IMR-90 (cell line): ENCODE measurements at places on chromosomes 5 and 9. TPM values are rescaled to one million over a fixed set of nuclear protein-coding genes. Genes with fewer than 3 reads are reported as not detected.
A peak's percentile ranks its signal among the peaks of the same experiment; 100 is the strongest.

DNA sequence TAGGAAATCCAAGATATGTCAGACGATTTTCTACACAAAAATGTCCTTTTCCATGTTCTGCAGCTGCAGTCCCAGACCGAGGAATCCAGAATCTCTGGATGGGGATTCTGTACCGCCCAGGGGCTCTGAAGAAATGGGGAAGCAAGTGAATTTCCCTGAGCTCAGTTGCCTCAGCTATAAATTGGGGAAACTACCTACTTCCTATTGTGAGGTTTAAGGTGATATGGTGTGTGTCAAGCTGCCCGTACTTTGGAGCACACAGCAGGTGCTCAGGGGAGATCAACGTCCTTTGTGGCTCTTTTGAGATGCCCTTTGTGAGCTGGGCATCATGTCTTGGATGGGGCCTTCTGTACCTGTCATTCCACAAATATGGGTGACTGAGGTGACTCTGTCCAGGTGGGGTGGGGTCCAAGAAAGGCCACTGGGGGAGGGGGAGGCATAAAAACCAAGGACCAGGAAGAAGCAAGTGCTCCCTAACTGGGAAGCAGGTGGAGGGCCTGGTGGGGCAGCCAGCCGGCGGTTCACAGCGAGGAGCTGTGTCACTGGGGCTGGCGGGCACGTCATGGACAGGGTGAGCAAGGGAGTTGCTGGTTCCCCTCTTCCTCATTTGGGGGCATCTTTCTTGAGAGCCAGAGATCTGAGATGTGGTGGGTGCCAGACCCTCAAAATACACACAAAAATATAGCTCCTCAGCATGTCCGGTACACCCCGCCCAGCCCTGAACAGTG, 116.0 kb downstream of the CRB2 start:
- no peak overlapping the region for H3K4me3 ChIP-seq
- H3K27me3 ChIP-seq: no peaks in the 10 kb centered on the region
- no peak for DNase-seq
- H3K27ac ChIP-seq: no peak overlapping the region
- H3K4me1 ChIP-seq: no peaks in the 10 kb centered on the region
- H3K36me3 ChIP-seq: no peaks in the 10 kb centered on the region

- H3K36me3 ChIP-seq: no peaks in the 10 kb centered on the region
- no peaks in the 10 kb centered on the region for H3K27me3 ChIP-seq
- H3K27ac ChIP-seq: no peak overlapping the region
- no peak for DNase-seq
- H3K4me1 ChIP-seq: no peaks in the 10 kb centered on the region
Measured at GRCh38 chr5:21594566-21594965, 1258.6 kb downstream of the CDH12 start.

GRCh38 chr5:10860645-10861422, 99.8 kb upstream of the DAP start:
- no peaks in the 10 kb centered on the region for H3K36me3 ChIP-seq
- DNase-seq: peak; percentile 84
- peaks cover 16% of the 10 kb centered on the region for H3K4me1 ChIP-seq
- peak overlapping the region; percentile 17; the same call in 1 of the 2 replicates for H3K27ac ChIP-seq
- no peaks in the 10 kb centered on the region for H3K27me3 ChIP-seq

GRCh38 chr9:114462791-114463190, 42.5 kb downstream of the WHRN start:
- no peak overlapping the region for H3K27ac ChIP-seq
- no peaks in the 10 kb centered on the region; the same call in 1 of the 2 replicates for H3K27me3 ChIP-seq
- no peaks in the 10 kb centered on the region for H3K36me3 ChIP-seq
- no peaks in the 10 kb centered on the region for H3K4me1 ChIP-seq

DNA sequence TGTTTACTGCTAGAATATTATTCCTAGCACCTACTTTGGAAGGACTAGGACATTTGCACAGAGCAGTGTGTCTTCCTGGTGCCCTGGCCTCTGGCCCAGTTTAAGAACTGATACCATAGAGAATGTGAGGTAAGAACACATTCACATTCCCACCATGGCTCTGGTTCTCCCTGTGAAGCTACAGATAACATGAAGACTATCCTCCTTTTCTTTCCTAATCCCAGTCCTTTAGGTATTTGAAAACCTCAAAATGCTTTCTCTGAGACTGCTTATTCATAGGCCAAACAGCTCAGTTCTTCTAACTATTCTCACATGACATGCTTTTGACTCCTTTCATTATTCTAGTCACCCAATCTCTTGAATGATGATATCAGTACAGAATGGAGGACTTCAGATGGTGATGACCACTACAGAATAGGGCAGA, 11.9 kb downstream of the FAM219A start:
- no peaks in the 10 kb centered on the region for H3K27me3 ChIP-seq
- H3K4me3 ChIP-seq: no peak overlapping the region
- H3K4me1 ChIP-seq: peaks cover 10% of the 10 kb centered on the region
- H3K36me3 ChIP-seq: no peaks in the 10 kb centered on the region
- DNase-seq: peak; percentile 69

DNA sequence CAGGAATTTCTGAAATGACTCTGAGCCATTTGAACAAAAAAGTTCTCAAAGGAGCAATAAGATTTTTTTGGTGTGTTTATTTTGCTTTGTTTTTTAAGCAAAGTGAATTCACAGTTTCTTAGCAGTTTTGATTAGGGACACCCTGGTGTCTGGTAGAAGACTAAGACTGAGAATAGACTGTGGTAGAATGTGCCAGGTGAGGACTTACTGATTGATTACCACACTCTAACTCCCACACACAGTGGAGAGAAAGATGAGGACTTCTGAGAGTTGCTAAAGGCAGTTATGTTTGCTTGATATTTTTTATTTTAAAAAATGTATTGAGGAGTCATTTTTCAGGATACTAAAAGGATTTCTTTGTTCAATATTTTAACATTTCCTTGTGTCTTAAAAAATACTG, 175.1 kb downstream of the CD180 start:
- no peaks in the 10 kb centered on the region for H3K36me3 ChIP-seq
- DNase-seq: no peak
- peak overlapping the region; percentile 16; the same call in 1 of the 2 replicates for H3K27ac ChIP-seq
- H3K4me1 ChIP-seq: peaks cover 10% of the 10 kb centered on the region

- no peak overlapping the region for H3K4me3 ChIP-seq
- peak overlapping the region; percentile 13; the same call in 1 of the 2 replicates for H3K27ac ChIP-seq
- peaks cover 16% of the 10 kb centered on the region for H3K27me3 ChIP-seq
- H3K4me1 ChIP-seq: peaks cover 2% of the 10 kb centered on the region; the same call in 1 of the 2 replicates
Measured at GRCh38 chr9:91992461-91993041, 42.5 kb upstream of the ROR2 start.

The FOXE1 gene
- total RNA-seq: under 0.01 and 0.28 TPM in 2 replicates

The LYRM7 gene
- 3.4 and 6.4 TPM in 2 replicates for total RNA-seq

The CCDC152 gene
- 0.90 and 1.9 TPM in 2 replicates for total RNA-seq

The SLC46A2 gene
- not detected in 2 replicates for total RNA-seq

The ALDH1A1 gene
- not detected in 2 replicates for total RNA-seq

The PCDHB9 gene
- under 0.01 and 0.18 TPM in 2 replicates for total RNA-seq

The FOXD4L3 gene
- under 0.01 TPM in 1 of 2 replicates, not detected in the other for total RNA-seq

The PRDM9 gene
- not detected in 2 replicates for total RNA-seq

The OR1J2 gene
- total RNA-seq: not detected in 2 replicates

The BHMT gene
- not detected in 2 replicates for total RNA-seq

The FOXD4 gene
- 0.18 TPM in 1 of 2 replicates, not detected in the other for total RNA-seq
